ENCODE measurements at places on chromosomes 11 and 22. TPM values are rescaled to one million over a fixed set of nuclear protein-coding genes. Genes with fewer than 3 reads are reported as not detected.

Gene OOSP1
- not detected for polyA plus RNA-seq

Gene C11orf91
- polyA plus RNA-seq, result not detected

Gene ACTN3
- 46.2 TPM for polyA plus RNA-seq

Gene PAAF1
- polyA plus RNA-seq, result 24.4 TPM

Gene OR4D5
- polyA plus RNA-seq, result not detected

Gene KRTAP5-10
- polyA plus RNA-seq, result 0.12 TPM

Gene SCO2
- polyA plus RNA-seq, result 2.5 TPM

Gene GAL3ST1
- polyA plus RNA-seq, result 32.1 TPM

GRCh38 chr11:19939415-19939929 is 220.8 kb downstream of the DBX1 start:
- no peak for DNase-seq
- H3K4me1 ChIP-seq, result 0 out of 2 replicates have a peak, but pooled peaks cover 2% of the 10 kb centered on the region
- H3K27me3 ChIP-seq, result no peaks in the 10 kb centered on the region

- no peak for DNase-seq
- H3K36me3 ChIP-seq, result no peaks in the 10 kb centered on the region
These were observed 20.7 kb upstream of the CHORDC1 start for GRCh38 chr11:90243534-90243933.

- H3K4me3 ChIP-seq, result no peak overlapping the region
- no peaks in the 10 kb centered on the region for H3K27me3 ChIP-seq
- no peak overlapping the region for H3K27ac ChIP-seq
- peaks cover 10% of the 10 kb centered on the region for H3K4me1 ChIP-seq
- no peak for DNase-seq
These were observed 4.1 kb downstream of the INPP5J start for GRCh38 chr22:31126869-31127175.

GRCh38 chr22:48660790-48661740 is 1166.6 kb downstream of the BRD1 start:
- no peaks in the 10 kb centered on the region for H3K36me3 ChIP-seq
- H3K27ac ChIP-seq, result no peak overlapping the region
- H3K4me1 ChIP-seq, result no peaks in the 10 kb centered on the region
- no peaks in the 10 kb centered on the region for H3K27me3 ChIP-seq

- no peak for DNase-seq
- H3K36me3 ChIP-seq, result no peaks in the 10 kb centered on the region
- H3K4me1 ChIP-seq, result no peaks in the 10 kb centered on the region
These were observed 15.5 kb upstream of the MMP1 start for GRCh38 chr11:102813484-102813883.

DNA sequence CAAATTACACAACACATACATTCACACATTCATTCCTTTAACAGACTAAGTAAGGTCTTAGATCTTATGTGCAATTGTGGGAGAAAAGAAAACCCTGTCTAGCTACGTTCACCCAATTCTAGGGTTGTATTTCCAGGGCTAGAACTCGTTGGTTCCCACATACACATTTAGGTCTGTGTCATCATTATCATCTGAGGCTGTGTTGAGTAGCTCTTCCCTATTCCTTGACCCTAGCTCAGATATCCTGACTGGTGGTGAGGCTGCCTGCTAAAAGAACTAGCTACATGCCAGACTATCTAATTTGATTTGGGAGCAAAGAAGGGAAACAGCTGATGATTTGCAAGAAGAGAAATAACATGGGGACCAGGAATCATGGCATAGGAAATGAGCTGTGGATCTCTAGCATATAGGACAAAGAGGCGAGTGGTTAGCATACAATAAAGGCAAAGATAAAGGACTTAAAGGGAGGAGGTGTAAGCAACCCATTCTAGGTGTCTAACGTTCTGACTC is 27.5 kb upstream of the OR10G7 start:
- H3K36me3 ChIP-seq, result no peaks in the 10 kb centered on the region
- H3K27ac ChIP-seq, result no peak overlapping the region
- no peak overlapping the region for H3K4me3 ChIP-seq
- peaks cover 3% of the 10 kb centered on the region for H3K4me1 ChIP-seq
- DNase-seq, result no peak

DNA sequence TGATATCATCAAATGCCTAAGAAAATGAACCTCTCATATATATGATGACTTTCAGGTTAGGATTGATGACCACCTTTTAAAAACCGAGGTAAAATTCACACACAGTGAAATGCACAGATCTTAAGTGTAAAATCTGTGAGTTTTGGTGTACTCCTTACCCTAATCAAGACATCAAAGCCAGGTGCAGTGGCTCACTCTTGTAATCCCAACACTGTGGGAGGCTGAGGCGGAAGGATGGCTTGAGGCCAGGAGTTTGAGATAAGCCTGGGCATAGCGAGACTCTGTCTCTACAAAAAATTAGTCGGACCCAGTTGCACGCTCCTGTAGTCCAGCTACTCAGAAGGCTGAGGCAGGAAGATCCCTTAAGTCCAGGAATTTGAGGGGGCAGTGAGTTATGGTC is 140.4 kb downstream of the UVRAG start:
- H3K4me3 ChIP-seq, result no peak overlapping the region
- no peak for DNase-seq
- no peaks in the 10 kb centered on the region for H3K4me1 ChIP-seq
- no peaks in the 10 kb centered on the region for H3K27me3 ChIP-seq

- no peak overlapping the region for H3K4me3 ChIP-seq
- H3K4me1 ChIP-seq, result peaks cover 6% of the 10 kb centered on the region
- H3K36me3 ChIP-seq, result no peaks in the 10 kb centered on the region
- peaks cover 14% of the 10 kb centered on the region for H3K27me3 ChIP-seq
- DNase-seq, result no peak
- no peak overlapping the region for H3K27ac ChIP-seq
These were observed 29.4 kb upstream of the OAF start for GRCh38 chr11:120181376-120181975.

DNA sequence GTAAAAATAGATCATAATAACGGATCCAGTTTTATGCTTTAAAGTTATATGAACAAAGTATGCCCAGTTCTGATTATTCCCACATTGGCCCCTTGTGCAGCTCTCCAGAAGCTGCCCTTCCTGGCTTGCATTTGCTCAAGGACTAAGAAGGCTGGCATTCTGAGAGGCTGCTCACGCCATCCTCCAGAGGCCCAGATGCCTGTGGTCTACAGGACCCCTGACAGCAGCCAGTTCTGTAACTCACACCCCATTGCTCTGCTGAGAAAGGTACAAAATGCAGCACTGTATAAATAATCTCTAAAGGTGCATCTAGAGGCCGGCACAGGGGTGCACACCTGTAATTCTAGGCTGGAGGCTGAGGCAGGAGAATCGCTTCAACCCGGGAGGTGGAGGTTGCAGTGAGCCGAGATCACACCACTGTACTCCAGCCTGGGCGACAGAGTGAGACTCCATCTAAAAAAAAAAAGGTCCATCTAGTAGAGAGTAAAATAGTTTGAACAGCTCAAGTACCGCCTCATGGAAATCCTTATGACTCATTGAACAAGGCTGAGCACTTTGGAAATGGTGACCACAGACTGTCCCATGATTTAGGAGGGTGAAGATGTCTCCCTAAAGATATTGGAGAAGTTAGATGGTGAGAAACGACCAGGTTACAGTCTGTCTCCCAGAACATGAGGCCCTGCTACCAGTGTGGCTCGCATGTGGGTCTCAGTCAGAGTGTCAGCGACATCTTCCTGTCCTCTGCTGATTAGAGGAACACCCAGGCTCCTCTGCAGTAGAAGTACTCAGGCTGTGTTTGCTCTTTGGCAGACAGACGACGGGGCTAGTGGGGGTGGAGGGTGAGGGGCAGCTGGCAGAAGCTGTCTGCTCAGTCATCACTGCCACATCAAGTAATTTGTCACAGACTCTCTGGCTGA is 56.3 kb downstream of the KREMEN1 start:
- no peaks in the 10 kb centered on the region for H3K4me1 ChIP-seq
- H3K4me3 ChIP-seq, result no peak overlapping the region
- H3K27me3 ChIP-seq, result no peaks in the 10 kb centered on the region
- no peak overlapping the region for H3K27ac ChIP-seq
- no peak for DNase-seq

GRCh38 chr11:35978891-35979290 is 35.0 kb downstream of the LDLRAD3 start:
- H3K4me3 ChIP-seq, result no peak overlapping the region
- no peaks in the 10 kb centered on the region for H3K27me3 ChIP-seq
- no peak for DNase-seq
- peaks cover 5% of the 10 kb centered on the region for H3K36me3 ChIP-seq

GRCh38 chr11:83044958-83045712 is 26.6 kb downstream of the RAB30 start:
- no peak overlapping the region for H3K4me3 ChIP-seq
- no peak for DNase-seq
- no peaks in the 10 kb centered on the region for H3K4me1 ChIP-seq
- no peaks in the 10 kb centered on the region for H3K27me3 ChIP-seq
- H3K27ac ChIP-seq, result no peak overlapping the region

DNA sequence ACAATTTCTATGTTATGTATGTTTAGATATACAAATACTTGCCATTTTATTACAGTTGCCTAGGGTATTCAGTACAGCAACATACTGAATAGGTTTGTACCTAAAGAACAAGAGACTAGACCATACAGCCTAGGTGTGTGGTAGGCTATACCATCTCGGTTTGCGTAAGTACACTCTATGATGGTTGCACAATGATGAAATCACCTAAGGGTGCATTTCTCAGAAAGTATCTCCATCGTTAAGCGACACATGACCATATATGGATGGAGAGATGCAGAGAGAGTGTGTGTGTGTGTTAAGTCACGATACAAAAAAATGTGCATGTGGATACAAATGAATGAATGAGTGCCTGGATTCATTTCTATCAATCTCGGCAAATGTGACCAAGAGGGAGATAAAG is 37.7 kb downstream of the NARS2 start:
- DNase-seq, result no peak
- no peaks in the 10 kb centered on the region for H3K4me1 ChIP-seq
- peaks cover 14% of the 10 kb centered on the region for H3K36me3 ChIP-seq

DNA sequence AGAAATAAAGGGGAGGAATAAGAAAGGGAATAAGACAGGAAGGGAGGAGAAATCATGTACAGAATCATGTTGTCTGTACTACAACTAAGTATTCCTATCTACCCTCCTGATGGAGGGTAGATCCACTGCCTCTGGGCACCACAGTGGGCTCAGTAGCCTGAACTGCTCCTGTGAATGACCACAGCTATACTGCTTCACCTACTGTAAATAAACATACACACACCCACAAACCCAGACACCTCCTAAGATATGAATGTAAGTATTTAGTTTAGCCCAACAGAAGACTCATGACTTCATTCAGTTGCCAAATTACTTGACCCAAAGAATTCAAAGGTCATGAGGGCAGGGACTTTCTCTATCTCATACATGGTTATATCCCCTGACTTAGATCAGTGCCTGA is 177.3 kb upstream of the C11orf58 start:
- no peak overlapping the region for H3K4me3 ChIP-seq
- no peaks in the 10 kb centered on the region for H3K4me1 ChIP-seq
- DNase-seq, result no peak
- H3K27me3 ChIP-seq, result no peaks in the 10 kb centered on the region

GRCh38 chr11:106186630-106187029 is 109.2 kb downstream of the AASDHPPT start:
- DNase-seq, result no peak
- H3K4me1 ChIP-seq, result no peaks in the 10 kb centered on the region
- no peaks in the 10 kb centered on the region for H3K27me3 ChIP-seq

DNA sequence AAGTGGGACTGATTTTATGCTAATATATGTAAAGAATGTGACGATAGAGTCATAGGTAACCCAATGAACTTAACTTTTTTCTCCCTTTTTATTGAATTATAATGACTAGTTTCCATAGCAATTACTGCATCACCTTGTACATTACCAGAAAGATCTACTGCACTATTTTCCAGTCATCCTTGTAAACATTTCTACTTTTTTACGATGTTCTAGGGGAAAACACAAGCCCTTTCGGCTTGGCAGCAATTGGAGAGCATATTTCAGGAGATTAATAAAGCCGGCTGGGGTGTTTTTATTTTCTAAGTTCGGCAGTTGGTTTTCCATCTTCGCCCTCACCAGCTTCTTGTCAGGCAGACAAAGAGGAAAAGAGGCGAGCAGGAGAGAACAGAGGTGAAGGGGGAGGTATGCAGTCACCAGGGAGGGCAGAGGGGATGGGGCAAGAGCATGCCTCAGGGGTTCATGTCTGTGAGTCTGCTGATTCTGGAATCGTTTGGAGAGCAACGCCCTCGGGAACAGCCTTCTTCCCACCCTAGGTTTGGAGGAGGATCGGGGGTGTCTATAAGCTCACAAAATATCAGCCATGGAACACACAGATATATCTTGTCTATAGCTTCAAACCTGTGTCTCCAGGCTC is 476.4 kb downstream of the MIAT start:
- no peaks in the 10 kb centered on the region for H3K27me3 ChIP-seq
- no peak overlapping the region for H3K27ac ChIP-seq
- no peaks in the 10 kb centered on the region for H3K4me1 ChIP-seq

GRCh38 chr11:13105237-13105844 is 96.2 kb downstream of the RASSF10 start:
- H3K27me3 ChIP-seq, result no peaks in the 10 kb centered on the region
- H3K27ac ChIP-seq, result no peak overlapping the region
- H3K36me3 ChIP-seq, result no peaks in the 10 kb centered on the region

GRCh38 chr11:101848262-101848661 is 66.5 kb upstream of the CEP126 start:
- no peaks in the 10 kb centered on the region for H3K4me1 ChIP-seq
- no peaks in the 10 kb centered on the region for H3K27me3 ChIP-seq
- H3K27ac ChIP-seq, result no peak overlapping the region
- no peak for DNase-seq
- H3K4me3 ChIP-seq, result no peak overlapping the region

All from H1 (cell line).